ENCODE measurements at places on chromosomes 16 and 17.

DNA sequence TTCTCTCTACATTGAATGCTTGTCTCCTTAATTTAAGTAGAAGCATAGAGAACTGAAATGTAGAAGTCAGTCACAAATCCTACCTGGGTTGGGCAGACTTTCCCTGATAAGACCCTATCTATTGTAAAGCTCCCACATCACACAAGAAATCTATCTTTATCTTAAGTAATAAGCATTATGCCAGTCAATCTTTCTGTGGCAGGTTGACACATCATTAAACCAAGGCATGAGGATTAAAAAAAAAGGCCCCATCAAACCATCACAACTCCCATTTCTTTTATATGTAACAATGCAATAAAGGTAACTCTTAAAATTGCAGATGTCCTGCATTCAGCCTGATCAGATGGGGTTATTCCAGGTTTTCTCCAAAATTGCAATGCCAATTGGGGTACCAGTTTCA is 311.8 kb downstream of the TOX3 start:
- no peak for DNase-seq

GRCh38 chr17:52604105-52604504 is 445.6 kb upstream of the CA10 start:
- DNase-seq: no peak

- DNase-seq: no peak
These were observed 14.3 kb downstream of the MBTD1 start for GRCh38 chr17:51245535-51245934.

- DNase-seq: no peak
These were observed 323.0 kb downstream of the KCNJ2 start for GRCh38 chr17:70492368-70492767.

GRCh38 chr17:65537845-65538674 is 23.4 kb downstream of the AXIN2 start:
- no peak for DNase-seq

DNA sequence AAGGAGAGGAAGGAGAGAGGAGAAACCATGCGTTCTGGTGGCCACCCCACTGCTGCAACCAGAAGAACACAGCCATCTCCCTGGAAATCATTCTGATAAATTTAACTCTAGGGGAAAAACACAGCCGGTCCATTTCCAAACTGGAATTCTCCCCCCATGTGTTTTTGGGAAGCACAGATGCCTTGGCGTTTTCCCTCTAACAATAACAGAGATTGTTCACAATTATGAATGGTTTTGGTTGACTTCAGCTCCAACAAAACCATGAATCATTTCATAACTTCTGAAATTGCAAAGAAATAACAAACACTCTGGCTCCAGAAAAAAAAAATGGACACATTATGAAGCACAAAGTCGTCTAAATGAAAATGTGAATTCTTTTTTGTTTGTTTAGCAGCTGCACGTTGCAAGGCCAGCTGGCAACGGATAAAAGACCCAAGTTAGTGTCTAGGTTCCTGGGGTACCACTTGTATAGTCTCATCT is 46.2 kb downstream of the GNAO1 start:
- DNase-seq: no peak

- DNase-seq: no peak
These were observed 64.5 kb upstream of the DNAH17 start for GRCh38 chr17:78641666-78642065.

DNA sequence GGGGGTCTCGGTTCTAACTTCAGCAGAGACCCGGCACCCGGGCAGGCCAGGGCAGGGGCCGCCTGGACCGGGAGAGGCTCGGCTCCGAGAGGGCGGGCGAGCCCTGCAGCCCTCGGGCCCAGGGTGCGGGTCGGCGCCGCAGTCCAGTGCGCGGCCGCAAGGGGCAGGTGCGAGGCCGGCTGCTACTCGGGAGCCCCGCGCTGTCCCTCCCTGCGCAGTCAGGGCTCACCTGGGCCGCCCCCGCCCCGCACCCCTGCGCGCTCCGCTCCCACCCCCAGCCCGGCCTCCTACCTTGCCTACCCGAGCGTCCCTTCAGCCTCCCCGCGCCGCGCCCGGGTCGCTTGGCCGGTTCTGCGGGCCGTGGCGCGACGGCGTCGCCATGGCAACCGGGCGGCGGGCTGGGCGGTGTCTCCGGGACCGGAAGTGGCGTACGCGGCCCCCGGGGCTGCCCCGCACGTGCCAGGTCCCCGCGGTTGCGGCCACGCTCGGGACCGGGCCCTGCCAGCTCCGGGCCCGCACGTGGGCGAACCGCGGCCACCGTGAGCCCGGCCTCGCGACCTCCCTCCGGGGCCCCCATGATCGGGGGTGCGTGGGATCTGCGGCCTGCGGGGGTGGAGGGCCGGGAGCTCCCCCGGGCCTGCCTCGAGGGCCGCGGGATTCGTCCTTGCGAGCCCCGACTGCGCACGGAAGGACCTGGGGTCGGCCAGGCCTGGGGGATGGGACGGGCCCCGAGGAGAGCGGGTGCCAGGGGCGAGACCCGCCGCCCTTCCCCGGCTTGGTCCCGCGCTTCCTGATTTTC is at the start of gene CYB561:
CYB561 (minus strand) TSS at position 353 of the 799 bp plus-strand sequence. CDS start 8,759 bp downstream, outside the sequence.
- no peak for DNase-seq

DNA sequence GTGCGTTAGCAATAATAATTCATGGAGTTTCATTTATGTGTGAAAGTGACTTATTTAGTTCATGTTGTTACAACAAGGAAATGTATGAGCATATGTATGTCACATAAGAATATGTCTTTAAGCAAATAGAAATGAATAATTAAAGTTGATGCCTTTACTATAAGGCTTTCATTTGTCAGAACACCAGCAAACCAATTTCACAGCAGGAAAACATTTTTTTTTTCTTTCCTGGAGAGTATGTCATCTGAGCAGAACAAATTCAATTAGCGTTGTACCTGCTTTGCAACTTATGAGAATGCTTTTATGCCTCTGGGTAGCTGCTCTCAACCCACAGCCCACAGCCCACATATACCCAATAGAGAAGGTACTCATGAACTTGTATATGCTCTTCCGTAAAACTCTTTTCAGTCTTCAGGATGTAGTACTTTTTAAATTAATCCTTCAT is 26.3 kb upstream of the APOH start:
- no peak for DNase-seq

- DNase-seq: no peak
These were observed 30.7 kb downstream of the SPOP start for GRCh38 chr17:49647256-49647585.

DNA sequence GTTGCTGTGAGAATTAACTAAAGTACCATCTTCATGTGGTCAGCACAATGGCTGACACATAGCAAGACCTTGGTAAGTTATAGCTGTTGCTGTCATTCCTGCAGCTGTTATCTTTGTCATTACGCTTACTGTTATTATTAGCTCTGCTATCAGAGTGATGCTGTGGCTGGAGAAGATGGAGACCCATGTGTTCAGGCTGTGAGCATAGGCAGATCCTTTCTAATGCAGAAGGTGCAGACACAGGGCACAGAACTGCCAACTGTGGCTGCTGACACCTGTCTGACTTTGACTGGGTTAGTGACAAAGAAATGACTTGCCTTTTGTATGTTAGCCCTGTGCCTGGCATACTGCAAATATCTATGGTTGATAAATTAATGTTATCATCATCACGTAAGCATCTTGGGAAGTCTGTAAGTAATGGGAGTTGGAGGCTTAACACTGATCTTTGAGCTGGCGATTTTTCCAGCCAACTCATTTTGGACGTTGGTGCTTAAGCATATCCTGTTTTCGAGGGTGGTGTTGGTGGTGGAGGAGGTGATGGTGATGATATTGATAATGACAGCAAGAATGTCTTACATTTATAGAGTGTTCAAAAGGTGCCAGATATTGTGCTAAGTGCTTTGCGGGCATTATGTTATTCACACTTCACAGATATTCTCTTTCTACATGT is 695.3 kb downstream of the WWOX start:
- no peak for DNase-seq

DNA sequence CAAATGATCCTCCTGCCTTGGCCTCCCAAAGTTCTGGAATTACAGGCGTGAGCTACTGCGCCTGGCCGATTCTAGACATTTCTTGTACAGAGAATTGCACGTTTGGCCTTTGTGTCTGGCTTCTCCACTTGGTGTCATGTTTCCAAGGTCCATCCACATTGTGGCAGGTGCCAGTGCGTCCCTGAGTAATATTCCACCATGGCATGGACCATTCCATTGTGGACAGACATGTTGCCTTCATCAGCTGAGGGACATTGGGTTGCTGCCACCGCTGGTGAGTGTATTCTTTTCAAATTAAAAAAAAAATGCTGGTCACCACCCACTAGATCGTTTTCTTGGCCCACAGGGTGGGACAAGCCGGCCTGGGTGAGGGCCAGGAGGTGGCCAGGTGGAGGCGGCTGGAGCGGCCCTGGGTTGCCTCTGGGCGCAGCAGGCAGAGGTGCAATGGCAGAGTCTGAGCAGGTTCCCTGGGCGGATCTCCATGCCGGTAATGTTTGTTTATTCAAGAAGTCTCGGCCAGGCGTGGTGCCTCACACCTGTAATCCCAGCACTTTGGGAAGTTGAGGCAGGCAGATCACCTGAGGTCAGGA is 274.1 kb downstream of the SEC14L1 start:
- DNase-seq: no peak

- DNase-seq: no peak
These were observed 24.2 kb downstream of the IGSF6 start for GRCh38 chr16:21628121-21628726.

DNA sequence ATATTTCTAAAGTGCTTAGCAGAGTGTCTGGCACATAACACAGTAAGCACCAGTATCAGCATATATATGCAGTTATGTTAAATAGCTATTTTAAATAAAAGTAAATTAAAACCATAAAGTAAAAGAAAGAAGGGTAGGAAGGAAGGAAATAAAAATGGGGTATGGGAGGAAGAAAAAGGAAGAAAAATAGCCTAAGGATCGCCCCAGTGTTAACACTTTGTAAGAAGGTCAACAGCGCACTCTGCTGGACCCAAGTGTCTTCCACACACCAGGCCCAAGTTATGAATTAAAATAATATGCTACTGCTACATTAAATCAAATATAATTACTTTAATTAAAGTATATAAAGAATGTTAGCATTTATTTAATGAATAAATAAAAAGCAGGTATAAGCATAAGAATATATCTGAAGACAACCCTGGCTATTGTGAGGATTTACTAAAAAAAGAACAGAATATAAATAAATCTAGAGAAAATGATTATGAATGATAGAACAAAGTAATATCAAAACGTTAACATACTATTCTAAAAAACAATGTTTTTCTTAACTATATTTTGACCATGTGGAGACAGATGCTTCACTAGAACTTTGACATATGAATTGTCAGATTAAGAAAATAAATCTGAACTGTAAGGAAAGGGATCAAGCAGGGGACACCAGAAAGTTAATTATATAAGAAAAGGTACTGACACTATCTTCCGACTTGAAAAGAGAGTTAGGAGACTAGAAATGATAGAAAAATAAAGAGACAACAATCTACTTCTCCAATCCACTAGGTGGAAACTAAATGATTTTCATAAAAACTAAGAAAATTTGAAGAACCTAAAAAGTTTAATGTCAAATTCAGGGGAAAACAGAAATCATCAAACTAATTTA is 25.9 kb downstream of the BRIP1 start:
- no peak for DNase-seq

DNA sequence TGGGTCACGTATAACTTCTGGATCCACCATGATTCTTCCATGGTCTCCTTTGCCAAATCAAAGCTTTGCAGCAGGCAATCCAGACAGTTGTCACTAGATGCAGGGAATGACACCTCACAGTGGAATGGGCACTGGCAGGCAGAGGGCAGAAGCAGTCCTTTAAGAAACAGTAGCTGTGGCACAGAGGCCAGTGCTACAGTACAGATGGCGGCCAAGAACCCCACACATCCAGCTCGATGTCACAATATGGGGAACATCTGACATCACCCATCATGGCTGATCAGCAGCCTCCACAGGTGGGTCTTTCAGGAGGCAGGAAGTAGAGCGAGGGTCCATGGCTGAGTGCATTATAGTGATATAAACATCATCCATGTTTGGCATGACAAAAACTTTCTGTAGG is 18.8 kb upstream of the ERN1 start:
- DNase-seq: no peak

GRCh38 chr17:18005496-18005895 is 32.8 kb downstream of the DRC3 start:
- DNase-seq: no peak

DNA sequence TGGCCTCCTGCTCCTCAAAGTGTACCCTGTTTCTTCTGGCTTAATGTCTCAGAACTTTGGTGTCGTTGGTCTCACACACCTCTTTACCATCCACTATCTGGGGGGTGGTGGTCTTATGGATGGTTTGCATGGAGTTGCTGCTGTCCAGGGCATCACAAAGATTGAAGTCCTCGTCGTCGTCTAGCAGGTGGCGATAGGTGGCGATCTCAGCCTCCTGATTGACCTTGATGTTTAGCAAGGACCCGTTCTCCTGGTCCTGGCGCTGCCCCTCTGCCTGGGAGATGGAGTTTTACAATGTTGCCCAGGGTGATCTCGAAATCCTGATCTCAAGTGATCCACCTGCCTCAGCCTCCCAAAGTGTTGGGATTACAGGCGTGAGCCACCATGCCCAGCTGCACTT is 31.1 kb upstream of the HELZ start:
- DNase-seq: no peak

DNA sequence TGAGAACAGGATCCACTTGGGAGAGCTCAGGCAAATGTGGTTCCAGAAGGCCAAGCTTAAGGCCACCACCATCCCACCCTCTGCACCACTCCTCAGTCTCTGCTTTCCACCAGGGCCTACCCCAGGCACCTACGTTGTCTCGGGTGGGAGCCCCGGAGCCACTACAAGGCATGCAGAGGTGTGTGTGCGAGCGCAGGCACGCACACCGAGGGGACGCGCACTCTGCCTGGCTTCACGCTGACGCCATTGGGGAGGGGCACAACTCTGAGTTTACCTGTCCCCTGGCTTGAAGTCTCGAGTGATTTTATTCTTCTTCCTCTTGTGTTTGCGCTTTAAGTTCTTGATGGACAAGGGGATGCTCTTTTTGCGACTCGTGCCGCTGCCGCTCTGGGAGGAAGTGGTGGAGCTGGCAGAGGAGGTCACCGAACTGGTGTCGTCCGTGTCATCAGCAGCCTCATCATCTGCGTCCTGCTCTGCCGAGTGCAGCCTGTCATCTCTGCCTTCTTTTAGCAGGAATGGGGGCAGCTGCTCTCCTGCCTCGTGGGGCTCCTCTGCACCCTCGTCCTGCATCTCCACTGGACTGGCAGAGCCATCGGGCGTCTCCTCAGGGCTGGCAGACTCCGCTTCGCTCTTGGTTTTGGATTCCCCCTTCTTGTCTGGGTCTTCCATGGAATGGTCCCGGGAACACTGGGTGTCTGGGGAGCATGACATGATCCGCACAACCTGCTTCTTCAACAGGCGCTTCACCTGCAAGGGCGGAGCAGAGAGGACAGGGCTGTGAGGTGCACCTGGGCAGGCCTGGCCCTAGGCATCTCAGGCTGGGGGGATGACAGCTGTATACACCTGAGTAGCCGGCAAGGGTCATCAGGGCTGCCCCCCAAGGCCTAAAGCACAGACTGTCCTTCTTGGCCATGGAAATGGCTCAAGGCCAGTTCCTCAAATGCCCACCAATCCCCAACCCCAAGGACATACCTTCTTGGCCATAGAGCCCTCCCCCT is 15.1 kb downstream of the SPHK1 start:
- no peak for DNase-seq

GRCh38 chr17:55727920-55728319 is 5.3 kb upstream of the TMEM100 start:
- no peak for DNase-seq

Measured in cortex of kidney (tissue), 1 donor.